ENCODE measurements at places on chromosomes 7 and 10.

GRCh38 chr7:121431996-121432395, 35.9 kb upstream of the FAM3C start:
- DNase-seq, result no peak

GRCh38 chr7:31948029-31948428, 122.2 kb downstream of the PDE1C start:
- no peak for DNase-seq

GRCh38 chr7:112298543-112299100, 92.1 kb downstream of the ZNF277 start:
- no peak for DNase-seq

- DNase-seq, result no peak
Observed at GRCh38 chr7:12641196-12641595, 46.2 kb upstream of the ARL4A start.

DNA sequence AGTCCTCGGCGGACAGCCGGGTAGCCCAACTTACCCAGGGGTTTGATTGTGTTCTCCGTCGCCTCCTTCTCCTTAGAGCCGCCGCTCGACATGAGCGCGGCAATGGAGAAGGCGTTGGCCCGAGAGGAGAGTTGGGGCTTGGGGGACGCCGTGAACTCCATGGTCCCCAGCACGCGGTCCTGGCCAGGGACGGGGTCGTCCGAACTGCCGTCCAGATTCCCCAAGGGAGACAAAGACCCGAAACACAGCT, 515 bp downstream of the TBX20 start:
- no peak for DNase-seq

DNA sequence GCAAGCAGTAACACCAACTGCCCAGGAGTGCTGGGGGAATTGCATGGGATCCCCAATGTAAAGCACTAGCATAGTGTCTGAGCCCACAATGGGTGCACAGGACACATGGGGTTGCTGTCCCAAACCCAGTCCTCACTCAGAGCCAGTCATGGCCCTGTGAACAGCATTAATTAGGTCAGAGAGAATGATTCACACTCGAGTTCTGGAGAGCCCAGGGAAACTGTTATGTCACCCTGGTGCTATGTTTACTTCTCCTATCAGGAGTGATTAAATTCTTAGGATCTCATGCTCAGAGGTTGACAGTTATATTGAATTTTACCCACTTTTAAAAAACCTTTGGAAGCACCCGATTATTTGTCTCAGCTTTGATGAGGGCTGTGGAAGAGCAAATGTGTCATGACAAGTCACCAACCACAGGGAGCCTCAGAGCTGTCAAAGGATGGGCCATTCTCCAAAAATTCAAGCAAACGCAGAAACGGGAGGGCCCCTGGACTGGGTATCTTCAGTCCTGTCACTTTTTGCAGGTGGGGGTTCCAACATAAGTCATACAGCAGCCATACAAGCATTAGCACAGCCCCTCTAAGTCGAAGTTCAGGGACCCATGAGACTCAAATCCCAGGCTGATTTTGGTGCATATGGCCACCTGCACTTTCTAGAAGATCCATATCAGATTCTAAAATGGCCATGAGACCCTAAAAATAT, 1.3 kb upstream of the RASSF4 start:
- DNase-seq, result no peak
